CD4-positive, alpha-beta T cell treated with Interleukin-4 for 4 hours (primary cell): ENCODE measurements at places on chromosomes 5 and 9.

DNA sequence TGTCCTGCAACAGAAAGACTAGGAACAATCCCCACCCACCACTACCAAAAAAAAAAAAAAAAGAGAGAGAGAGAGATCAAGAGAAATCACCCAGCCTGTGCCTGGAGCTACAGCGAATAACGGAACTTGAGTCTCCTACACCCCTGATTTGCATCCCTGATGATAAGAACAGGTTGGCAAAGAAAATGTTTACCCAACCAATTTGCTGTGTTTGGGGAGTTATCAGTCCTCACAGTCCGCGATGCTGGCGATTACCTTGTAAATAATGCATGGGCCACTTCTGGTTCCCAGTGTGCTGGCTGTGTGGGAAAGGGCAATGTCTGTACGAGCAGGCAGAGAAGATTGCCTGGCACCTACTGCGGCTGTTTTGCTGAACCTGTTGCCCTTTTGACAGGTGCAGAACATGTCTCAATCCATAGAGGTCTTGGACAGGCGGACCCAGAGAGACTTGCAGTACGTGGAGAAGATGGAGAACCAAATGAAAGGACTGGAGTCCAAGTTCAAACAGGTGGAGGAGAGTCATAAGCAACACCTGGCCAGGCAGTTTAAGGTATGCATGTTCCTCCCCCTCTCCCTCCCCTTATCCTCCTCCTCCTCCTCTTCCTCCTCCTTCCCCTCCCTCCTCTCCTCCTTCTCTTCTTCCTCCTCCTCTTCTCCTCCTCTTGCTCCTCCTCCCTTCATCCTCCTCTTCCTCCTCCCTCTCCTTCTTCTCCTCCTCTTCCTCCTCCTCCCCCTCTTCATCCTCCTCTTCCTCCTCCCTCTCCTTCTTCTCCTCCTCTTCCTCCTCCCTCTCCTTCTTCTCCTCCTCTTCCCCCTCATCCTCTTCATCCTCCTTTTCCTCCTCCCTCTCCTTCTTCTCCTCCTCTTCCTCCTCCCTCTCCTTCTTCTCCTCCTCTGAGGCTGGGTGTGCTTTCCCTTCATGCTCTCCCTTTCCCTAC is 8.3 kb downstream of the OLFM1 start:
- no peak for DNase-seq

GRCh38 chr9:87579781-87580541 is 82.3 kb downstream of the DAPK1 start:
- DNase-seq, result no peak

GRCh38 chr5:142683881-142684505 is 1.9 kb downstream of the FGF1 start:
- no peak for DNase-seq

GRCh38 chr9:29548436-29548835 is 1975.2 kb upstream of the C9orf72 start:
- DNase-seq, result no peak

GRCh38 chr9:128084746-128085145 is 16.7 kb downstream of the SLC25A25 start:
- DNase-seq, result no peak

GRCh38 chr5:39238366-39239105 is 19.2 kb upstream of the FYB1 start:
- DNase-seq, result no peak

DNA sequence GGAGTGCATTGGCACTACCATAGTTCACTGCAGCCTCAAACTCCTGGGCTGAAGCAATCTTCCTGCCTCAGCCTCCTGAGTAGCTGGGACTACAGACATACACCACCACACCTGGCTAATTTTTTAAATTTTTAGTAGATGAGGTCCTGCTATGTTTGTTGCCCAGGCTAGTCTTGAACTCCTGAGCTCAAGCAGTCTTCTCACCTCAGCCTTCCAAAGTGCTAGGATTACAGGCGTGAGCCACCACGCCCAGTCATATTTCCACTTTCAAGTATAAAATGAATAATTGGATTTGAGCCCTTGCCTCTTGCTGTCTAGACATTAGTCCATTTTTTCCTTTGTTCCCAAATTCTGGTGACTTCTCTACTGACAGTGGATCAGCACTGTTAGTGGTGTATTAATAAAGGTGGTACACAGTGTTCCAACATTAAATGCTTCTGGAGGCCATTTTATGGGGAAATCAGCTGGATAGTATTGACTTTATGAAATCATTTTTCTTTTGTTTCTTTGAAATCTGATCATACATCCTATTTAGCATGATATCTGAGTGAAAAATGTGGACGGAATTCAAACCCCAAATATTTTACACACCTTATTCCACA is 15.9 kb downstream of the ATP6V0E1 start:
- no peak for DNase-seq

DNA sequence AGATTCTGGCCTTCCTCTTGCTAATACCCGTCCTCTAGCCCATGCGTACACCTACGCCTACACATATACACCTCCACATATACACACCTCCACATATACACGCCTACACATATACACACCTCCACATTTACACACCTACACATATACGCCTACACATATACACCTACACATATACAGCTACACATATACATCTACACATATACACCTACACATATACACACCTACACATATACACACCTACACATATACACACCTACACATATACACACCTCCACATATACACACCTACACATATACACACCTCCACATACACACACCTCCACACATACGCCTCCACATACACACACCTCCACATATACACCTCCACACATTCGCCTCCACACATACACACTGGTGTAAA is 27.2 kb downstream of the AK3 start:
- DNase-seq, result no peak

GRCh38 chr9:130284690-130285089 is 19.1 kb downstream of the HMCN2 start:
- DNase-seq, result no peak

GRCh38 chr5:6583049-6583880 is 49.6 kb downstream of the NSUN2 start:
- DNase-seq, result no peak

DNA sequence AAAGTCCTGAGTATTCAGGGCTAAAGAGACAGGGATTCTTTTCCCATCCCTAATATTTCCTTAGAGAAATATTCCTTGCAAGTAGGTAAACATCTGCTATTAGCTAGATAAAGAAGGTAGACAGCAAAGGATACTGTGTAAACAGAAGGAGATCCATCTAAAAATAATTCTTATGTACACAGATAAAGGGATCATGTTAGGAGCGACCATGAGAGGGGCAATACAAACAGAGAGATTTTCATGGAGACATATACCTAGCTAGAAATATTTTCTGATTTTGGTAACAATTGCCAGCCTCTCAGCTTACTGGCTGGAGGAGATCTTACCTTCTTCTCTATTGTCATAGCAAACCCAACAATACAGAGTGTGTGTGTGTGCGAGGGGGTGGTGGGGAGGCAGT is 184.6 kb upstream of the DMAC1 start:
- DNase-seq, result no peak

GRCh38 chr9:70921136-70921535 is 200.3 kb downstream of the TRPM3 start:
- DNase-seq, result no peak

DNA sequence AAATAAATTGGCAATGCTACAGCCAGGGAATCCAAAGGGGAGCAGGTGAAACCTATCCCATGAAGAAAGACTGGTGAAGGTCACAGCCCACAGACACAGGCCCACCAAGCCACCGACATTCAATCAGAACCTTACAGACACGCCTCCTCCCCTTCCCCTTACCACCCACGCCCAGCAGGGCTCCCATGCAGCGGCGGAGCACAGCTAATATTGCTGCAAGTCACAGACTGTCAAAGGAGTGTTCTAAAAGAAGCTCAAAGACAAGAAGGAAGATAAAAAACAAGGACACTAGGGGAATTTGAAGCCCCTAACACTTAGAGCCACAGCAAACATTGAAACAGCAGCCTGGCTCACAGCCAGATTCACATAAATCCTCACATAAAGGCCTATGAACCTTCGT is 91.2 kb downstream of the MED10 start:
- DNase-seq, result no peak

GRCh38 chr9:31302620-31303418 is 1081.6 kb upstream of the ACO1 start:
- no peak for DNase-seq

- DNase-seq, result no peak
These were observed 49.5 kb downstream of the ST8SIA4 start for GRCh38 chr5:100853582-100853981.

- no peak for DNase-seq
These were observed 133.9 kb downstream of the GRIA1 start for GRCh38 chr5:153624451-153624765.

- no peak for DNase-seq
These were observed 241.5 kb downstream of the PDZD2 start for GRCh38 chr5:31880449-31880848.

GRCh38 chr5:60352992-60353599 is 346.9 kb downstream of the DEPDC1B start:
- no peak for DNase-seq

- DNase-seq, result no peak
These were observed 17.0 kb downstream of the FGFR4 start for GRCh38 chr5:177103523-177104253.

- DNase-seq, result peak; percentile 14
These were observed 1.3 kb downstream of the GNG10 start for GRCh38 chr9:111662576-111663300.

DNA sequence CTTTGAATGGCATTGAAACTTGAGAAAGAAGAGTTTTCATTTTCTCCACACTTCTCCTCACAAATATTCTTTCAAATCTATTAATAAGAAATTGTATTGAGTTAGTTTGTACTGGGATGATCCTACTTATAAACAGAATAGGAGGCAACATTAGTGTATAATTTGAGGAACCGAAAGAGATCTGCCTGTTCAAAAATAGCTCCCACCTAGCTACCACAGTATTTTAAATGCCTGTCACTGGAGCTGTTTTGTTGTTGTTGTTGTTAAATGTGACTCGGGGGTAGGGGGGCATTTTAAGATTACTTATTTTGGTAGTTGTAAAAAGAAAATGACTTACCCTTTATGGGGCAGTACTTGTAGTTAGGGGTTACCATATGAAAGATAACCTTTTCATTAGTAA is 20.1 kb upstream of the HAPLN1 start:
- DNase-seq, result no peak

DNA sequence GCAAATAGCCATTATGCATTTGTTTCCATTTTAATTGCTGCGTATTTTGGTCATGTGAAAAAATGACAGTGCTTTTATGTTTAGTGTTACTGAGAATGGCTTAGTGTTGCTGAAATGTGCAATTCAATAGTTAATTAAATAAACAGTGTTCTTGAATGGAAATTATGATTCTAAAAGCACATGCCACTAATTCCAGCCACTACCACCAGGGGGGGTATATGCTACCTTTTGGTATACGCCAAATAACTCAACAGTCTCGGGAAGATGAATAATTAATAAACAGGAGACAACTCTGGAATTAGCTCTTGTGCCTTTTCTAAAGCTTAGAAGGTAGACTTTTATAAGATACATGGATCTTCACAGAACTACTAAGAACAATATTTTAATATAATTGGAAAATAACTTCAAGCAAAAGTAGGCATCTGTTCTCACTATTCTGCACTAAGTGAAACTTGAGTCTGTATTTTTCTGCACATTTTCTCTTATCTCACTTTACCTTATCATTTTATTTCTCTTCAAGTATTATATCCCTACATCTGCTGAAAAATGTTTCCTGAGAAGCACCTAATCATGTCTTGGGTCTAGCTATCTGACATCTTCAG is 83.5 kb upstream of the MINAR2 start:
- peak; percentile 24 for DNase-seq

- DNase-seq, result no peak
These were observed 95.4 kb downstream of the CAVIN4 start for GRCh38 chr9:100673249-100673648.

DNA sequence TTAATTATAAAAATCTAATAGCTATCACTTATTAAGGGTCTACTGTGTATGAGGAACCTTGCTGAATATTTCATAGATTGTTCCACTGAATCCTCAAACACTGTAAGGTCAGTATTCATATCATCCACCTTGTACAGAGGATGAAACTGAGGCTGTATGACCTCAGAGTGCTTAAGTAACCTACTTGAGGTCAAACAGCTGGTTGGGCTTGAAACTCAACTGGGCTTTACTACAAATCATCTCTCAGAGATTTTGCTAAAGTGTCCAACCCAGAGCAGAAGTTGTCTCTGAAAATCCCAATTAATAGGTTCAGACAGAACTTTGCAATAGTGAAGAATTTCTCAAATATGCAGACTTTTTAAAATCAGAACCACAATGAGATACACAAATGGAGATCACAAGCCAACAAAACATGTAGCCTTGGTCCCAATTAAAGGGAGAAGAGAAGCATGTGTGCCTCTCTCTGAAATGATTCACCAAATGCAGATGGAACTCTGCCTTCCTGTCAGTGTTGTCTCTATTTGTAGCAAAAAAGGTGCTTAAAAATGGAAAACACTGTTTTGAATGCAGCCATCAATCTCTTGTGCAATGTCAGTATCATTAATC is 131.4 kb downstream of the FAM114A2 start:
- DNase-seq, result no peak

GRCh38 chr9:85025638-85026037 is 356.1 kb downstream of the NTRK2 start:
- DNase-seq, result no peak

DNA sequence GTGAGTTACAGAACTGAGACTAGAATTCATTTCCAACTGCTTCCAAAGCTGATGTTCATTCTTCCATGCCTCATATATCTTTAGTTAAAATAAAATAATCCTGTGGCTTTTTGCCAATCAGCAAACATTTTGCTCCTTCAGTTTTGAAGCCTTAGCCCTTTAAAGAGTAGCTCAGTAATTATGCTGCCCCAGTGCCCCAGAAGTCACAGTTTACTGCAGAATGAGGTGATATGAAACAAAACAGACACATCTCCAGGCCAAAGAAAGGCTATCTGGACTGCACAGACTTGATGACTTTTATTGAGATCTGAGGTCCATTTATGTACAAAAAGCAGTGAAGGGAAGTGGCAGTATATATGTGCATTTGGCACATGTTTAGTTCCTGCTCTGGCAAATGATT is 285.8 kb upstream of the ZNF462 start:
- DNase-seq, result no peak

- DNase-seq, result no peak
These were observed 92.8 kb upstream of the ACOT12 start for GRCh38 chr5:81486711-81487110.

DNA sequence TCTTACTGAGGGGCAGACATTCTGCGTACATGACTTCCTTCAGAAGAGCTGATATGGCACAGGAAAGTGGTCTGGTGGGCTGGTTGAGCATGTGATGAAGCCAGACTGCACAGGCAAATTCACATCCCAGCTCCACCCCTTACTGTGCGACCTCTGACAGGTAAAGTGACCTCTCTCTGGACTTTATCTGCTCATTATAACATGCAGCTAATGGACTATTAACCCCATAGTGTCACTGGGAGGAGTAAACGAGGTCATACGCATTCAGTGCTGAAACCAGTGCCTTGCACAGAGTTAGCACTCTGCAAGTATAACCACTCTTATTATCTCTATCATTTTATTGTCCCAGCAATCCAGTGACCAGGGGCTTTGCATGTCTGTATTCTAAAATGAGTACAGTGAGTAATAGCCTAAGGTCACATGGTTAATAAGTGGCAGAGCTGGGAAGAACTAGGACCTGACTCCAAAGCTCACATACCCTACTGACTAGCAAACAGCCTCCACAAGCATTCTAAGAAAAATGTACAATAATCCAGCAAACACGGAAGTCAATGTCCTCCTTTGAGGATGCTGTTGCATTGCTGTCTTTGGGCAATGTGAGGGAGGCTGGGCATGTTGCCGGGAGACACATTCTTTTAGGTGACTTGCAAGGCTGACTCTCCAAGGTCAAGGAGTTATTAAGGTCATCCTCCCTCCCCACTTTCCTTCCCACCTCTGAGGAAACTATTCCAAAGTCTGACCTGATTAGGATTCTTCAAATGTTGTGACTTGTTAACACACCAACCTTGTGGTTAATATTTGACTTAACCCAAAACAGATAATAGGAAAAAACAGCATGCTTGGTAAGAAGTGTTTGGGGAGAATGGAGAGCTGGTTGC is 19.0 kb downstream of the GLRX start:
- no peak for DNase-seq
